ENCODE measurements at places on chromosomes 7 and 10.

- DNase-seq, result no peak
Observed at GRCh38 chr10:28754930-28755718, 77.8 kb downstream of the BAMBI start.

- no peak for DNase-seq
Observed at GRCh38 chr7:87715545-87715944, 87.3 kb downstream of the RUNDC3B start.

DNA sequence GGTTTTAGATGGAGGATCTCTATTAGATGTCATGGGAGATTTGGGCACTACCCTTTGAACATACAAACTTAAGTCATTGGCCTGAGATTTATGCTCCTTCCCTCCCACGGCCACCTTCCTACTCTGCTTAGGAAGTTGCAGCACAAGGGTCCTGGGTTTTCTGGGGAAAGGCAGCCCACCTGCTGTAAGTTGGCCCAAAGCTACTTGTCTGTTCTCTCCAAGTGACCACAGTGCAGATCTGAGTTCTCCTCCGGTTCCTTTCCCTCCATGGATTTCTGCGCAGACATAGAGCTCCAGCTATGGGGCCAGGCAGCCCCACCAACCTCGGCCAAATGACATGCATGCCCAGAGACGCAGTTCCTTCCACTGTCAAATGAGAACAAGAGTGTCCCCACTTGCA is 12.8 kb upstream of the C10orf53 start:
- no peak for DNase-seq

DNA sequence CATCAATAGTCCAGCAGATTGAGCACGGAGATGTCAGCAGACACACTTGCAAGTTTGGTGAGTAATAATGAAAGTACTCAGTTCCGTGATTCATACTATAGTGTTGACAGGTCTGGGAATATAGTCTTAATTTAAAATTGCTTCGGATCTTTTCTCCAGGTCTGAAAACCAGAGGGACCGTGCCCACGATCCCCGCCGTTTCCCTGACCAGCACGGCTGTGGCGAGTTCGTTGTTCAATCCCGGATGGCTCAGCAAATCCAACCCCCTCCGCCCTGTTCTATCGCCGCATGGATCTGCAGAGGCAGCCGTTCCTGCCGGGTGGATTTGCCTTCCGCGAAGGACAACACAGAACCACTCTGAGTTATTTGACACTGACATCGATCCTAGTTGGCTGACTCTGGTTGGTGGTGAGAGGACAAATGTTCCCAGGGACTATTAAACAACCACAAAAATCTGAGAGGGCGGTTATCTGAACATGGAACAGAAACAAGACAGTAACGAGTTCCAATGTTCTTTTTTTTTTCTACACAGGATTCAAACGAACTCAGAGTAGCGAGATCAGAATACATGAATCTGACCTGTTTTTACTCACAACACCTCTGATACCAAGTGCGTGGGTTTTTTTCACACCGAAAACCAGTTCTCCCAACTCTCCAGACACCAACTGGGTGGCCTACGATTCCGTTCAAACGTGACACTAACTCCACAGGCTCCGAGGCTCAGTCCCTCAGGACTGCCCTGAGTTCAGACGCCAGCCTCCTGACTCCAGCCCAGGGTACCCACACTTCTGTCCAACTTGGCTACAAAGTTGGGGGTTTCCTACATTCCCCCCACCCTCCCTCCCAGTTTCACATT is 52.7 kb downstream of the RBM17 start:
- no peak for DNase-seq

GRCh38 chr10:68668972-68669371 is 52.1 kb upstream of the CCAR1 start:
- no peak for DNase-seq

GRCh38 chr10:108629834-108630233 is 1293.5 kb downstream of the XPNPEP1 start:
- DNase-seq, result no peak
